ENCODE measurements at places on chromosomes 7 and 10.

- DNase-seq: no peak
Observed at GRCh38 chr7:131020759-131021261, 286.8 kb upstream of the KLF14 start.

GRCh38 chr7:133434246-133434865, 181.5 kb downstream of the EXOC4 start:
- peak; percentile 70 for DNase-seq

DNA sequence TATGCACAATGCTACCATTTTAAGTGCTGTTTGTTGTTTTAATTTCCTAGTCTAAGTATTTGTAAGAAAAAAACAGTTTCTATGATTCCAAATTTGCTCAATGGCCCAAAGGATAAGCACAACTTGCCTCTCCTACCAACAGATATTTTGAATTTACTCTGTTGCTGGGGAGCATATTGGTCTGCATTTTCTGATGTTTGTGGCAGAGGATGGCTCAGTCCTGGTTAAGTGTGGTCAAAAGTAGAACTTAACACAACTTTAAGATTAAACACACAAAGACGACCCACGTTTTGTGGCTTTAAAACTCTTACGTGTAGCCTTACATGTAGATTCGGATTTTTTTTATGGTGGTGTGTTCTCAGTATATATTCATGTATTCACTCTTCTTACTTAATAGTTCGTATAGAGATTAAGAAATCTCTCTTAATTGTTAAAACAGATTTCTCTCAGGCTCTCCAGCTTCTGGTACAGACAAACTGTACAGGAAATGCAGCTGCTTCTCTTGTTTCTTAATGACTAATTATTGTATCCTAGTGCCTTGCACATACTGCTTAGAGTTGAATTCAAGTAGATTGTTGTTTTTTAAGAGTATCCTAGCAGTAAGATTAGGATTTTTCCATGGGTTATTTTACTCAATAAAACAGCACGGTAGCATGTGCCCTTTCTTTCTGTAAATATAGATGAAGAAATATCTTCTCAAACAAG, 86.2 kb downstream of the GPR85 start:
- no peak for DNase-seq

DNA sequence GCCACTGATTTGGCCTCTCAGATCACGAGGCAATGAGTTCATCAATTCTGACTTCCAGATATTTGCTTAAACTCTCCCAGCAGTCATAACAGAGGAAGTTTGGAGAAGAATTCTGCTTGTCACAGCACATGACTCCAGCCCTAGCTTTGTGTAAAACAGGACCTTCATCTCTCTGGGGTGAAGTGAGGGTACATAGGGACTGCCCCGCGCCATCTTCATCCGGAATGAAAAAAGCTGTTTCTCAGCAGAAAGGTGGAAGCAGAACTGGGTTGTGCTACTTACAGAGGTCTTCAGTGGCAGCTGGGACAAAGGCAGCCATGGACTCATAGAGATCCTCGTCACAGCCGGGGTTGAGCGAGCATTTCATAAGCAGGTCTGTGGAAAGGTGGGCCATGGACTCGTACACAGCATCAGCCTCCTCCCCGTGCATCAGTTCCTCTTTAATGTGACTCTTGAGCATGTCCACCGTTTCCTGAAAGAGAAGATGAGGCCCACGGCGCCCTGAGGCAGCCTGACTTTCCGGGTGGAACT, 58.4 kb upstream of the TM9SF3 start:
- DNase-seq: peak; percentile 59

- DNase-seq: no peak
Observed at GRCh38 chr7:123211545-123211944, 11.8 kb upstream of the SLC13A1 start.

DNA sequence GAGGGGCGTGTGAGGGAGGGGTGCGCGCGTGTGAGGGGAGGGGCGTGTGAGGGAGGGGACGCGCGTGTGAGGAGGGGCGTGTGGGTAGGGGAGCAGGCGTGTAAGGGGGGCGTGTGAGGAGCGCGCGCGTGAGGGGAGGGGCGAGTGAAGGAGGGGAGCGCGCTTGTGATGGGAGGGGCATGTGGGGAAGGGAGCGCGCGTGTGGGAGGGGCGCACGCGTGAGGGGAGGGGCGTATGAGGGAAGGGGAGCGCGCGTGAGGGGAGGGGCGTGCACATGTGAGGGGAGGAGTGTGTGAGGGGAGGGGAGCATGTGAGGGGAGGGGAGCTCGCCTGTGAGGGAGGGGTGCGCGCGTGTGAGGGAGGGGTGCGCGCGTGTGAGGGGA, 19.1 kb downstream of the MXI1 start:
- DNase-seq: peak; percentile 97

GRCh38 chr10:16586358-16587138, 64.9 kb upstream of the C1QL3 start:
- DNase-seq: no peak

DNA sequence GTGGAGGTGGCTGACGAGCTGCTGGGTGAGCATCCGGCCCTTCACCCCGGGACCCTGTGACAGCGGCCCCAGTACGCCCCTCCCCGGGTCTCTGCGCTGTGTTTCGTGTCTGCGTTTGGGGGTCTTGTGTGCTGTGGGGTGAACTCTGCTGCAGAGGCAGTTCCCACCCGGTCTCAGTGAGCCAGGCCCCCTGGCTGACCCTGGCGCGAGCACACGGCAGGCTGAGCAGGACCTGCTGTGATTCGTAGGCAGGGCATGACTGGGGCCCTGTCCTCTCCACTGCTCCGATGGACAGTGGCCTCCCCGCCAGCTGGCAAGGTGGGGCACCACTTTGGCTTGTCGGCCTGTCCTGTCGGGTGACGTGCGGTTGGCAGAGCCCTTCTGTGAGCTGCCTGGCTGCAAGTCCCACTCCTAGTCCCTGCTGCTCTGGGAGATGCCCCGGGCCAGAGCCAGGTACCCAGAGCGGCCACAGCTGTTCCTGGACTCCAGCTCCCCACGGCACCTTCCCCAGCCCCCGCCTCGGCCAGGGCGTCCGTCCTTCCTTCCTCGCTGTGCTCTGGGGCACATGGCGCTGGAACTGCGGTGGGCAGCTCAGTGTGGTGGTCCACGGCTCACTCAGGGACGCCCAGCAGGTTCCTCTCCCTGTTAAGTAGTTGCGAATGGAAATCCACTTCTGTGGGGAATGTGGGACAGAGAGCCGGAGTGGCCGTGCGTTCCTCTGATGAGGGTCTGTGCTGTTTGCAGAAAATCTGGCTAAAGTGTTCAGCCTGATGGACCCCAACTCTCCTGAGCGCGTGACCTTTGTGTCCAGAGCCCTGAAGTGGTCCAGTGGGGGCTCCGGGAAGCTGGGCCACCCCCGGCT, 10.5 kb downstream of the GET4 start:
- no peak for DNase-seq

All from choroid plexus epithelial cell (primary cell).